ENCODE measurements at places on chromosomes 5 and 9. TPM values are rescaled to one million over a fixed set of nuclear protein-coding genes. Genes with fewer than 3 reads are reported as not detected.

The GRXCR2 gene
- not detected for total RNA-seq

The NRG2 gene
- total RNA-seq = 0.52 TPM

The CARTPT gene
- total RNA-seq = not detected

The GABBR2 gene
- under 0.01 TPM for total RNA-seq

The TEX48 gene
- not detected for total RNA-seq

The WWC1 gene
- 0.52 TPM for total RNA-seq
